Neural crest cell (in vitro differentiated cells): ENCODE measurements at places on chromosomes 16 and 17. TPM values are rescaled to one million over a fixed set of nuclear protein-coding genes. Genes with fewer than 3 reads are reported as not detected.
A peak's percentile ranks its signal among the peaks of the same experiment; 100 is the strongest.

GRCh38 chr16:80283466-80284392, 257.1 kb upstream of the DYNLRB2 start:
- no peak for DNase-seq

Gene TRAF7
- 82.2 and 85.5 TPM in 2 replicates for total RNA-seq

DNA sequence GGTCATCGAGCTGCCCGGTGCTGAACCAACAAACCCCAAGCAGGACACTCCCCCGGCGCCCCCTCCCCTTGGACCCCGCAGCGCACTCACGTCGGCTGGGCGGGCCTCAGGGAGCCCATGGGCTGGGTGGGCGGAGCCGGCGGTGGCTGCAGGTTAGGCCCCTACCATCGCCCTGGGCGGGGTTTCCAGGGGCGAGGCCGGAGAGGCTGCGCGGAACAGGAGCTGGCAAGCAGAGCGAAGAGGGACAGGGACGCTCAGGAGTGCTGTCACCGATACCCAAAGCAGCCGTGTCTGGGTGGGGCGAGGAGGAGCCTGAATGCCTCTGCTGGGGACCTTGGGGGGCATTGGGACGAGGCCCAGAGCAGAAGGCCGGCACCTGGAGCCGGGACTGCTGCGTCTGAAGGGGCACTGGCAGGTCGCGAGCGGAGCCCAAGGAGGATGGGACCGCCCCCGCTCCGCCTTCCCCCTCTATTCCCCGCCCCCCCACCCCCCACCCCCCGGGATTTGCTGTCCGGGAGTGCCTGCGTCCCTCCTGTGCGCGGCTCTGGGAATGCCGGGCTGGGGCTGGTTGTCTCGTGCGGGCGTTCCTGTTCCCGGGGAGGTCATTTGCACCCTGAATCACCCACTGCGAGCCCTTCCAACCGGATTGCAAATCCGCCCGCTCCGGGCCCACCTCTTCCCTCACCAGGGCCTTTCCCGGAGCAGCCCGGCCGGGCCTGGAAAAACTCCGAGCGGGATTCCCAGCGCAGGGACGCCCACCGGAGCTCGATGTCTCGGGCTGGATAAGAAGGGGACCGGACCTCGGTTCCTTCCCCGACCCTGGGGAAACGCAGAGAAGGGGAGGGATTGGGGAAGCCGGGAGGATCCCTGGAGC, 902 bp downstream of the ARHGAP27 start:
- DNase-seq = peak; percentile 43

- DNase-seq = no peak
Measured at GRCh38 chr16:5916711-5917191, 819.2 kb upstream of the EEF2KMT start.

DNA sequence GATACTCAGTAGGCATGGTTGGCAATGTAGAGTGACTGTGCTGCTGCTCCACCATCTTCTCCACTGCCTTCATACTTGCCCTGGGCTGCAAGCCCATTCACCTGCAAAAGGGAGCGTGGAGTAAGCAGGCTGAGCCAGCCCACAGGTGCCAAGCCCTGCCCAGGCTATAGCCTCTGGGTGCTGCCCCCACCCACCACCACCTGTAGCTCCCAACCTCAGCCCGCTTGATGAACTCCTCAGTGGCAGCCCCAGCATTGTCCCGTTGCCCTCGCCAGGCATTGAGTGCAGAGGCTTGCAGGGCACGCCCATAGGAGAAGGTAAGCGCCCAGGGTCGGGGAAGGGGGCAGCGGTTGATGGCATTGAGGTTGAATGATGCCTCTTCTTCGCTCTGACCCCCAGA, 2.2 kb upstream of the PIGS start:
- DNase-seq = no peak

Gene ACAP1
- total RNA-seq = 1.2 and 1.3 TPM in 2 replicates
